ENCODE measurements at places on chromosomes 3 and 15.

DNA sequence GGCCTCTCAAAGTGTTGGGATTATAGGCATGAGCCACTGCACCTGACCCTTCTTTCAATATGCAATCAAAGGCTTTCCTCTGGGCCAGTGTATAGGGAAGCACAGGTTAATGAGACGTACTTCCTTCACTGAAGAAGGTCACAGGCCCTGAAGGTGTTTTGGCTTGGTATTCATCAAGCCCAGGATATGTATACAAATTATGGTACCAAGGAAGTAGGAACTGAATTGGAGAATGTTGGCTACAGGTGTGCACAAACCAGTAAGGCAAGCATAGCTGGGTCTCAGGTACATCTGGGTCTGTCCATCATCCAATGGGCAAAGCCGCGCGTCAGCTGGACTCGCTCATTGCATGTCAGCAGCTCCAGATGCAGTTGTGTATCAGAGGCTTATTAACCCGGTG is 237.9 kb downstream of the ADAMTS17 start:
- DNase-seq: peak; percentile 44

DNA sequence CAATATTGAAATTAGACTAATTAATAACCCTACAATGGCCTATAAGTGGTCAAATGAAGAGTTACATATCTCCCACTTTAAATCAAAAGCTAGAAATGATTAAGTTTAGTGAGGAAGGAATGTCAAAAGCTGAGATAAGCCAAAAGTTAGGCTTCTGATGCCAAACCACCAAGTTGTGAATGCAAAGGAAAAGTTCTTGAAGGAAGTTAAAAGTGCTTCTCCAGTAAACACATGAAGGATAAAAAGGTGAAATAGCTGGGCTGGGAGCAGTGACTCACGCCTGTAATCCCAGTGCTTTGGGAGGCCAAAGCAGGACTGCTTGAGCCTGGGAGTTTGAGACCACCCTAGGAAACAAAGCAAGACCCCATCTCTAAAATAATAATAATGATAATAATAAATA is 46.9 kb upstream of the DCUN1D1 start:
- DNase-seq: no peak

- no peak for DNase-seq
These were observed 892 bp downstream of the NMD3 start for GRCh38 chr3:161221806-161222600.

GRCh38 chr3:105829229-105829628 is 39.6 kb downstream of the CBLB start:
- DNase-seq: no peak

GRCh38 chr3:148924562-148924961 is 59.5 kb downstream of the CPA3 start:
- no peak for DNase-seq

DNA sequence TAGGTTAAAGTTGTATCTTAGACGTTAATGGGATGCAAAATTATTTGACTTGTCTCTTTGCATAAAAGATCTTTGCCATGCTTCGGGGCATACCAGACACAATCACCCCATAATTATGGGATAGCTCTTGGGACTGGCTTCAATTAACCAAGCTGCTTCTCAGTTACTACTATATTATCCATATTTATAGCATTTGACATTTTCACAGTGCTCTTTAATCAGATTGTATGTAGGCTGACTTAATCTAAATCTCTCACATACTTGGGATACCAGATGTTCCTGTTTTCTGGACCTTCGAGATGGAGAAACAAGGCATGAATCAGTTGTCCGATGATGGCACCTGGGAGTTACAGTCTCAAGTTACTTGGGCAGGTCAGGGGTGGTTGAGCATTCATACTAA is 27.2 kb upstream of the ABHD17C start:
- DNase-seq: no peak

DNA sequence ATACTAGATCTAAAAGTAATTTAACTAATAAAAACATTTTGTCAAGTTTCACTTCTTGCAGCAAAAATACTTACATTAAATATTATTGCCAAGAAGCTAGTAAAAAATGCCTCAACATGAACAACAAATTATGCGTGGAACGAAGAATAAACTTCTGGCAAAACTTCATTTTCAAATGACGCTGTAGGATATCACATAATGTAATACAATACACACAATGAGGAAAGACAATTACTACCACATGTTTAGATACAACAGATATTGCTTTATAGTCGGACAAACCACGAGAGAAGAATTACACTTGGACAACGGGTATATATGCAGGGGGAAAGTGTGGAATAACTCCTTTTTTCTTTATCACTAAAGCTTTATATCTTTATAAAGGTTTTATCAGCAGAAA is 21.6 kb downstream of the P3H2 start:
- DNase-seq: no peak

- DNase-seq: peak; percentile 7
These were observed 4.8 kb upstream of the RTP3 start for GRCh38 chr3:46492890-46493547.

DNA sequence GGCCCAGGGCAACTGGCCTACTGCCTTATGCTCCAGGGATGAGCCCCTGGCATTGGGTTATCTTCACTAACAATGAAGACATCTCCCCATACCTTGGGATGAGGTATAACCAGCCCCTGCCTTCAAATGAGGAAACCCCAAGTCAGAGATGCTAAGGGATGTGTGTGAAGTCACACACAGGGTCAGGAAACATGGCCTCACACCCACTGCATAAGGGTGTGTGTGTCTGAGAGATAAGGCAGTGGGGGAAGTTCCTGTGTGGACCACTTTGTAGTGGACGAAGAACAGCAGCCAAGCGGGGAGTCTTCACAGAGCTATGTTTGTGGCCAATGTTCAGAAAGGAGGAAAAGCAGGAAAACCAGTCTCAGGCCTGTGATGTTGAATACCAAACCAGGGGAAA is 10.5 kb downstream of the ELP6 start:
- DNase-seq: no peak

GRCh38 chr15:42549032-42549491 is 424 bp downstream of the HAUS2 start:
- no peak for DNase-seq

GRCh38 chr3:37456781-37457180 is 282.4 kb upstream of the LRRFIP2 start:
- DNase-seq: no peak

All from right atrium auricular region (tissue), 2 donors.